ENCODE measurements at places on chromosomes 5 and 9.

- no peak for DNase-seq
Measured at GRCh38 chr5:100787648-100788047, 115.4 kb downstream of the ST8SIA4 start.

DNA sequence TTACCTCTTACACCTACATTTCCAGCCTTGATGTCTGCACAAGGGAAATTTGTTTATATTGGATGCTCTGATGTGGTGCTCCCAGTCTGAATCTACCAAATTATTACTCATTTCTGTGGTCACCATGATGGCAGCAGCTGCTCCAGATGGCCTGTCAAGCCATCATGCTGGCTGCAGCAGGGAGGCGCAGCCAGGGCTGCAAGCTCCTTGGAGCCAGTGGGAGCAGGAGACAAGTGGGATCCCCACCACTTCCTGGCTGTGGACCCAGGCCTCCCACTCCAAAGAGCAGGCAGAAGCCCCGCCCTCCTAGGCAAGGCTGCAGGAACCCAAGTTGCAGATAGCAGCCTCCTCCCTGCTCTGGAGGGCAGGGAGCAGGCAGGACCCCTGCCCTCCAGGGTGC, 241.1 kb upstream of the ATP10B start:
- no peak for DNase-seq

DNA sequence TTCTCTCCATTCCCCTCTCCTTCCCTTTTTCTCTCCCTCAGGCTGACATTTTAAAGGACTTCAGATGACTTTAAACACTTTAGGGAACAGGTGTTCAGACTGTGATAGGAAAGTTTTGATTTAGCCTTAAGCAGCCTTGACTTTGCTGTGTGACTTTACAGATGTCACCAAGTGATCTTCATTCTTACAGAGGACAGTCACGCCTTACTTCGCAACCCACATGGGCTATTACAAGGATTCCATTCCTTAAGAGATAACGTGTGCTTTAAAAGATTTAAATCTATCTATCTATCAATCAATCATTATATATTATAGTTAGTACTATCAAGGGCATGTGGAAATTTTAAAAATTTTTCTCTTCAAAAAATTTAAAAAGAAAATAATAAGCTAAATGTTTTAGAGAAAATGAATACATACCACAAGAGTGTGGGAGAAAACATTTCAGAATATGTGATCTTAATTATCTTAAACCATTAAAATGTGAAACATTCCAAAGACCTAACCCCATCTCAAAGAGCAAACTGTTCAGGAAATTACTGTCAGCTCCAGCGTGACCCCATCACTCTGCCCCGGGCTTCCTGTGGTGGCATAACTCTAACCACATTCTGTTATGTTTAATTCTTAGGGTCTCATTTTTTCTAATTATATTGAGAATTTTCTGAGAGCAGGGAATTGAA, 530.5 kb downstream of the SEMA5A start:
- no peak for DNase-seq

DNA sequence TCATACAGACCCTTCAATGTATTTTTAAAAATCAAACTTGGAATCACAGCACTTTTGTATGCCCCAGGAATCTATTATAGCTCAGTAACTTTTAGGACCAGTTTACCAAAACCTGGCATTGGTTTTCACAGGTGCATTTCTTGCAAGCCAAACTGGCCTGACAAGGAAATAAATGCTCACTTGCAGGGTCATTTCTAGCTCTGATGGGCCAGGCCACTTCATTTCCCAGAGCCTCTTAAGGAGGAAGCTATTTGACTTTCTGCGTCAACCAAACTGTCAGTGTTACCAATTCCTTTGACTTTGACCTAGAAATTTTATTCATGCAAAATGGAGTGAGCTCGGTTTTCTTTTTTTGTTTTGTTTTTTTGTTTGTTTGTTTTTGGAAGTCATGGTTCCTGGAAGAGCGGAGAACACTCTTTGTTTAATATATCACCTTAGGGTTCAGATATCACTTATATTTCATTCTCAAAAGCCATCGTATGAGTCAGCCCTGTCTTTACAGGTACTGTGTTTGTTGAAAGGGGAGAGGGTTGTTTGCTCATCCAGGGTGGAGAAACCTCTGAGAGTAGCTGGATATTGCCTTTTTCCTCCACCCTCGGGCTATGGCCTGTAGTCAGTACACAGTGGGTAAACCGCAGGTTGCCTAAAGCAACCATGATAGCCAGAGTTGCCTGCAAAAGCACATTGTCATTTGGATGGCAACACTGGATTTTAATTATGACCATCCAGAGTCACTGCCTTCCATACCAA, 58.9 kb downstream of the GNA14 start:
- DNase-seq = peak; percentile 16

GRCh38 chr9:125529589-125530515, 177.2 kb downstream of the MAPKAP1 start:
- no peak for DNase-seq

- no peak for DNase-seq
Measured at GRCh38 chr5:80977764-80978163, 17.6 kb downstream of the RASGRF2 start.

GRCh38 chr5:124677374-124678351, 68.8 kb downstream of the ZNF608 start:
- peak; percentile 64 for DNase-seq

GRCh38 chr5:148386041-148386440, 2.3 kb downstream of the FBXO38 start:
- no peak for DNase-seq

GRCh38 chr5:146428658-146429057, 18.5 kb upstream of the TCERG1 start:
- no peak for DNase-seq

GRCh38 chr9:20480249-20480648, 142.1 kb downstream of the MLLT3 start:
- no peak for DNase-seq

DNA sequence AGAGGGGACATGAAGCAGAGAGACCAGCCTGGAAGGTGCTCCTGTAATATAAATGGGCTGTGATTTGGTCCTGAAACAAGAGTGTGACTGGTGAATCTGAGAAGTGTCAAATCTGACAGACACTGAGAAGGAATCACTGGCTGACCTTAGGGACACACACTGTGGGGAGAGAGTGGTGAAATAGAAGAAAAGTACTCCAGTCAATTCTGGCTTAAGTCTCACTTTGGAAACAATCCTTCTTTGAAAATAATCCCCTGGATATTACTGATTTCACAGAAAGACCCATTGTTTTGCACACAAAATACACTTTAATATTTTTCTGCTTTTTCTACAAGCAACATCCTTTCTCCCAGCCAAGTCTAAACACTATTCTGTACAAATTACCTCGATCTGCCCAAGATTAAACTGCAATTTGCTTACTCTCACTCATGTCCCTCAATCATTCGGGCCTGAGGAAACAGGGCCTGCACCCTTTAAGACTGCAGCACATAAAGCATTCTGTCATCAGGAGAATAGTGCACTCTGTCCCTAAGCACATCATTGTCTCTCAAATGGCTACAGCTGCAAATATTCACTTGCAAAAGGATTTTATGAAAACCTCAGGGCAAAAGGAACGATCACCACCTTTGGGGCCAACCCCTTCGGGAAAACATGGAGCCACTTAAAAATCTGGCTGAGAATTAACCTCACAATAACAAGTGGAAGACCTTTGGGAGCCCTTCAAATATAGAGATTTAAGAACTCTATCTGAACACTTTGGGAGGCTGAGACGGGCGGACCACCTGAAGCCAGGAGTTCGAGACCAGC, 68.6 kb downstream of the MAPKAP1 start:
- no peak for DNase-seq

Measured in DMS79 (cell line).